ENCODE measurements at places on chromosomes 3 and 15.

- no peak for DNase-seq
Observed at GRCh38 chr15:84684092-84684491, 26.1 kb upstream of the NMB start.

GRCh38 chr15:55108858-55109518 lies 87.8 kb downstream of the RSL24D1 start:
- DNase-seq, result peak; percentile 69

- DNase-seq, result peak; percentile 44
Observed at GRCh38 chr15:37134699-37135131, 34.4 kb upstream of the MEIS2 start.

- DNase-seq, result peak; percentile 73
Observed at GRCh38 chr15:101489237-101489598, 289 bp downstream of the PCSK6 start.

- DNase-seq, result no peak
Observed at GRCh38 chr15:44215594-44215993, 20.5 kb upstream of the FRMD5 start.

DNA sequence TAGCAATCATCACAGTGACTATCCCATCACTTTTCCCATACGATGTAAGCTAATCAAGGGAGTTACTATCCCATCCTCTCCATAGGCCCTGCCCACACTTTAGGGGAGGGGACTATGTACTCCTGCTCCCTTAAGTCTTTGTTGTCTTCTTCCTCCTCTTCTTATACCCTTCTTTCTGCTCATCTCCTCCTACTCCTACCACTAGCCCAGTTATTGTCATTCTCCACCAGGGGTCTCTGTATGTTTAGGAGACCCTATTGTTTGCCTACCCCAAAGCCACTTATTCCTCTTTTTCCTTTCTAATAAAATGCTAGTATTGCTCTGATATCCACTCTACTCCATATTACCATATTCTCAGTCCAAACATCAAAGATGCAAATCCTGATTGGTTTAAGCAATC lies 27.8 kb downstream of the STAC start:
- DNase-seq, result no peak

DNA sequence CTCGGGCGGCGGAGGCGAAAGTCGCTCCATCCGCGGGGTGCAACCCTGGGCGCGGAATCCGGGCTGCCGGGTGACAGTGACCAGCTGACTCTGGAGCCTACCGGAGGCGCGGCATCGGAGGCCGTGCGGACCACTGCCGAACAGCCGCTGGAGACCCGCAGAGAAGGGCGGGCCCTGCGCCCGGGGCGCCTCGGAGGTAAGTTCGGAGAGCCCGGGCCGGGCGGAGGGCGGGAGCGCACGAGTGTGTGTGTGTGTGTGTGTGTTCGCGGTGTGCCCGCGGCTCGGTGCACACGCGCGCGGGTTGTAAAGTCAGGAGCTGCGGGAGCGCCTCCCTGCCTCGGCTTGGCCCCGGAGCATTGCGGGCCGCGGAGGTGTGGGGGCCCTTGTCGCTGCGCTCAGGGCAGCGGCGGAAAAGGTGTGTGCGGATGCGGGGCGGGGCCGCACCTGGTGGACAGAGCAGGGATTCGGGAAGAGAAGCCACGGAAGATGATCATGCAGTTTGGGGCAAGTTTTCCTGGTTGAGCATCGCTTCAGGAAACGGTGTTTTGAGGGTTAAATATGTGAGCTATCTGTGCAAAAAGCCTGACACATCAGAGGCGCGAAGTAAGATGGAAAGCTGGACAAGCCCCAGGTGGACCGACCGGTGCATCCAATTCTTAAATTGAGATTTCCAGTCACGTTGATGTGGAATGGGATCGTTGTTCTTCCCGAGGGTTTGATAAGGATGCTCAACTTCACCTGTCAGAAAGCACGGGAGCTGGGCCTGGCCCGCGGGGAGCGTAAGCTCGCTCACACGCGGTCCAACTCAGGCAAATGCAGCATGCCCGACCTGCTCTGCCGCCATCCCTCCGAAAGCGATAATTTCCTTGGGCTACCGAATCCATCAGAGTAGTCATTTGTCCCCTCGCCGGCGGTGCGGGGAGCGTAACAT lies 474 bp downstream of the MINAR1 start:
- peak; percentile 20 for DNase-seq

DNA sequence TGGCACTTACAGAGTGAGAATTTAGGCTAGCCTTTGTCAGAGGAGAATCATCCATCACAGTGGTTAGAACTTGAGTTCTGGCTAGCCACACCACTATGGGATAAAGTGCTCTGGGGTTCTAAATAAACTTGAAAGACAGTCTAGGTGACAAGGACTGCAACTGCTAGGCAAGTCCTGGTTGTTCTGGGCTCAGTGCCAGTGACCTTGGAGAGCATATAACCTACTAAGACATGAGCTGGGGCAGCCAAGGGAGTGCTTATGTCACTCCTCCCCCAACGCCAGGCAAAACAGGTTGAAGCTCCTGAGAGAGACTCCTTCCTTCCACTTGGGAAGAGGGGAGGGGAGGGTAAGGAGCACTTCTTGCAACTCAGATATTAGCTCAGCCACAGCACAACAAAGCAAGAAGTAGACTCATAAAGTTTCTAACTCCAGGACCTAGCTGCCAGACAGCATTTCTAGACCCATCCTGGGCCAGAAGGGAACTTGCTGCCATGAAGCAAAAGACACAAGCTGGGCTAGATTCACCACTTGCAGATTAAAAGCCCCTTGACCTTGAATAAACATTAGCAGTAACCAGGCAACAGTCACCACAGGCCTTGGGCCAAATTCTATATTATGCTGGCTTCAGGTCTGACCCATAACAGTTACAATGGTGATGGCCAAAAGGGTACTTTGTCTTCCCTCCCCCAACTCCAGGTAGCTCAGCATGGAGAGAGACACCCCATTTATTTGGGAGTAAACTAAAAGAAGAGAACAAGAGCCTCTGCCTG lies 963.7 kb downstream of the PLOD2 start:
- peak; percentile 14 for DNase-seq

DNA sequence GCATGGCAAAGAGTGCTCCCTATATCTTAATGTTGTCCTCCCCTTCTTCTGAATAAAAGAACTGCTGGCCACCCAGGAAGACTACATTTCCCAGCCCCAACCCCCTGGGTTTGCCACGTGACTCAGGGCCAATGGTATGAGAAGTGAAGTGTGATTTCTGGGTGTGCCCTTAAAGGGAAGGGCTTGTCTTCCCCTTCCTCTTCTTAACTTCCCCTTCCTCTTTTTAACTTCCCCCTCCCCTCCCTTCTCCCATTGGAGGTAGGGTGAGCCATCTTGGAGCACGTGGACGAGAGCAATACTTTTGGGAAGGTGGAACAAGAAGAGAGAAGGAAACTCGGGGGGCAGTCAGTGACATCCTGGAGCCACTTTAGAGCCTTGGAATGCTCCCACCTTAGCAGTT lies 6.8 kb upstream of the KBTBD12 start:
- no peak for DNase-seq

DNA sequence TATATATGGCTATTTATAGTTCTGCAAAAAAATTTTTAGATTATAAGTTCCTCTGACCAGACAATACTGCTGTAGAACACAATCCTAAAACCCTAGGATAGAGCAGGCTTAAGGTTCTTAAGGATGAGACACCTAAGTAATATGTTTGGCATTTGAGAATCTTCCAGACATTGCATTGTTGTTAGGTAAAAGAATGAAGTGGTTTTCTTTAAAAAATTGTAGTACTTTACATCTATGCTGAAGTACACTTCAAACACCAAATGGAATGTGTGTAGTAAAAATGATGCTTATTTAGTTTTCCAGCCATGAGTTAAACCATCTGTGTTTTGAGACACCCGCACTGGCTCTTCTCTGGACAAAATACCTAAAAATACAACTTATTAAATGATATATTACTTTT lies 857.7 kb downstream of the OTOL1 start:
- DNase-seq, result no peak

- no peak for DNase-seq
Observed at GRCh38 chr3:69409831-69410230, 23.9 kb upstream of the FRMD4B start.

DNA sequence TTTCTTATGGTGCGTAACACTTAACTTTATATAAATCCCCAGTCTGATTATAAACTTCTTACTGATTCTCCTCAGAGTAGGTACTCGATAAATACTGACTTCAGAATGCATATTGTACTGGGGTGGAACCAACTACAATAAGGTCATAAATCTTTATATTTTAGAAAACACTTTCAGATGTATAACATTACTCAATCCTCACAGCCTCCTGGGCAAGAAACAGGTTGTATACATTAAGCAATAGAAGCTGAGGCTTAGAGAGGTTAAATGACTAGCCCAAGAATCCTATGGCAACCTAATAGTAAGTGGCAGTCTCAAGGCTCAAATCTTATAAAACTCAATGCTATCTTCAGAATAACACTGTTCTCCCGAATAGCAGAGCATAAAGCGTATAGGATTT lies 9.1 kb downstream of the VPS13C start:
- no peak for DNase-seq

GRCh38 chr3:24496529-24497482 lies 2.2 kb upstream of the THRB start:
- peak; percentile 69 for DNase-seq

GRCh38 chr15:80854104-80854503 lies 74.9 kb downstream of the CEMIP start:
- no peak for DNase-seq

GRCh38 chr3:100737334-100737733 lies 28.0 kb downstream of the TFG start:
- peak; percentile 26 for DNase-seq

DNA sequence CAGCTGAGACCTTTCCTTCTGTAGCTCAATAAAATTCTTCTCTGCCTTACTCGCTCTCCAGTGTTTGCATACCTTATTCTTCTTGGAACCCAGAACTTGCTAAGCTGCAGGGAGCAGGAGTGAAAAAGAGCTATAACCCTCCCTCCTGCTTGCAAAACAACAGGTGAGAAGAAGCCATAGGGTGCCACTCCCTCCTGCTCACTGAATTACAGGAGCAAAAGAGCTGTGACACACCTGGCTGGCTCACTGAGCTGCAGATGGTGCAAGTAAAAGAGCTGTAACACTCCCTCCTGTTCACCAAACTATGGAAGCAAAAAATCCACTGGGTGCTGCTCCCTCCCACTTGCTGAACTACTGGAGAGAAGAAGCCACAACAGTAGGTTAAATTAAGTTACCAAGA lies 44.2 kb upstream of the C2CD4B start:
- DNase-seq, result peak; percentile 46

GRCh38 chr3:55541456-55541855 lies 54.4 kb upstream of the WNT5A start:
- DNase-seq, result no peak

GRCh38 chr3:77799278-77799677 lies 759.4 kb downstream of the ROBO2 start:
- DNase-seq, result no peak

- DNase-seq, result no peak
Observed at GRCh38 chr3:154192225-154192624, 71.0 kb downstream of the ARHGEF26 start.

DNA sequence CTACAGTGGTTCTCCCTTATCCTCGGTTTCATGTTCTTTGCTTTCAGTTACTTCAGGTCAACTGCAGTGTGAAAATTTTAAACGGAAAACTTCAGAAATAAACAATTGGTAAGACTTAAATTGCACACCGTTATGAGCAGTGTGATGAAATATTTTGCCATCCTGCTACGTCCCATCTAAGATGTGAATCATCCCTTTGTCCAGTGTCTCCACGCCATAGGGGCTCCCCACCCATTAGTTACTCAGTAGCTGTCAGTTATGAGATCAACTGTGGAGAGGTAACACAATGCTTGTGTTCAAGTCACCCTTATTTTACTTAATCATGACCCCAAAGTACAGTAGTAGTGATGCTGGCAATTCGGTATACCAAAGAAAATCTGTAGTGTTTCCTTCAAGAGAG lies 47.4 kb downstream of the TJP1 start:
- DNase-seq, result no peak

DNA sequence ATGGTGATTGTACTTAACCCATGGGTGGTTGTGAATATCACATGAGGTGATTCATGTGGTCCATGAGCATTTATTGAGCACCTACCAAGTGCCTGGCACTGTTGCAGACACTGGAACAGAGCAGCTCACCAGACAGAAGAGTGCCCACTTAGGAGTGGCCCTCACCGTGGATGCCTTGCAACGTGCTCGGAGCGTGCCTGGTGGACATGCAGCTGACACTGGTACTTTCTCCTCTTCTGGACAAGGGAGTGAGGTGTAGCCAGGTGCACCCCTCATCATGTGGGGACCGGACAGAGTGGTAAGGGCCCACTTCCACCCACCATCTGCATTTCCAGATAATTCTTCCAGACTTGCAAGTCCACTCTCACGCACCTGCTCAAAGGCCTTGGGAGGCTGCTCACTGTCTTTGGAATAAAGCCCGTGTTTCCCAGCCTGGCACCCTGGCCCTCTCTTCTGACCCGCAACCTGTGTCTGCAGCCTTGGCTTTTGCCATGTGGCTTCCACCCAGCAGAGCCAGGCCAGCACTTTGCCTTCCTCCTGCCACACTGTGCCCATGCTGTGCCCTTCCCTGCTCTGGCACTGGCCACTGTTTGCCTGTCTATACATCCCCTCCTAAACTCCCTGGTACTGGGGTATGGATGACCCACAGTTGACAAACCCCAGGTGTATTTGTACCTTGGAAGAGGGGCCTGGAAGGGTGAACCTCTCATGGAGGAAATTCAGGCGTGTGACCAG lies 90.9 kb upstream of the SEC13 start:
- no peak for DNase-seq

DNA sequence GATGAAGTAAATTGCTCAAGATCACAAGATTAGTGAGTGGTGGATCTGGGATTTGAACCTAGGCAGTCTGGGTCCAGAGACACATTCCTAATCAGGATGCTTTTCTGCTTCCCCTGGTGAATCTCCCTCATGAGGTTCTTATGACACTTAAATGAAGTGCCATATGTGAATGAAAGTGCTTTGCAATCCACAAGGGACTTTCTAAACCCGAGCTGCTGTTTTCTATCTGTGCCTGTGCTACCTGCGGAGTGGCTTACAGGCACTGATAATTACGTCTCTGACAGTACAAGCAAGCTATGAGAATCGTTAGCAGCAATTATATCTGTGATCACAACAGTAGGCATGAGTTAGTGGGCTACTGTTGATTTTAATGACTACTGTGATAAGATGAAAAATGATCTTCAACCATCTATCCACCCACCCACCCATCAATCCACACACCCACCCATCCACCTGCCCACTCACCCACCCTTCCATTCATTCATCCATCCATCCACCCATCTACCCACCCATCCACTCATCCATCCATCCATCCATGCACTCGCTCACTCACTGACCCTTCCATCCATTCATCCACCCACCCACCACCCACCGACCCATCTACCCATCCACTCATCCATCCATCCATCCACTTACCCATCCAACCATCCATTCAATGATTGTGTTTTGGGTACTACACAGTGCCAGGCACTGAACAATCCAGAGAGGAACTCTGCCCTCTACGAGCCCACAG lies 51.8 kb downstream of the ATP2B2 start:
- no peak for DNase-seq

DNA sequence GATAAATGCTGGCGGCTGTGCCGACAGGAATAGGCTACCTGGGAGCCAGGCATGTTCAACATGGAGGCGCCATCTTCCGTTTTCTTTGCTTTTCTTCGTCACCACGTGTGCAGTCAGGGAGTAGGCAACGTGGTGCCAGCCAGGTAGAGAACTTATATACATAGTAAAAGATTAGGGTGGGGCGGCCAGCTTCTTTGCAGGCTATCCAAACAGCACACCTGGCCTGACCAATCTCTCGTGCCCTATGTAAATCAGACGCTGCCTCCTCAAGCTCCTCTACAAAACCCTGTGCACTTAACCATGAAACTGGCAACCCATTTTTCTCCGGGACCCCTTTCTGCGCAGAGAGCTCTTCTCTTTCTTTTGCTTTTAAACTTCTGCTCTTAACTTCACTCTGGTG lies 28.6 kb upstream of the OR5K4 start:
- DNase-seq, result peak; percentile 37

- DNase-seq, result peak; percentile 76
Observed at GRCh38 chr15:38068626-38069391, 134.4 kb downstream of the TMCO5A start.

Data from hepatocyte (in vitro differentiated cells).